ENCODE measurements at places on chromosomes 11 and 22. TPM values are rescaled to one million over a fixed set of nuclear protein-coding genes. Genes with fewer than 3 reads are reported as not detected.

The DDX25 gene
- polyA plus RNA-seq: 4.5 TPM

The OR8H1 gene
- polyA plus RNA-seq: not detected

The MYH9 gene
- 285 TPM for polyA plus RNA-seq

The OR10A4 gene
- not detected for polyA plus RNA-seq

Measured in left renal pelvis (tissue), 4 donors.